ENCODE measurements at places on chromosomes 7 and 10.

DNA sequence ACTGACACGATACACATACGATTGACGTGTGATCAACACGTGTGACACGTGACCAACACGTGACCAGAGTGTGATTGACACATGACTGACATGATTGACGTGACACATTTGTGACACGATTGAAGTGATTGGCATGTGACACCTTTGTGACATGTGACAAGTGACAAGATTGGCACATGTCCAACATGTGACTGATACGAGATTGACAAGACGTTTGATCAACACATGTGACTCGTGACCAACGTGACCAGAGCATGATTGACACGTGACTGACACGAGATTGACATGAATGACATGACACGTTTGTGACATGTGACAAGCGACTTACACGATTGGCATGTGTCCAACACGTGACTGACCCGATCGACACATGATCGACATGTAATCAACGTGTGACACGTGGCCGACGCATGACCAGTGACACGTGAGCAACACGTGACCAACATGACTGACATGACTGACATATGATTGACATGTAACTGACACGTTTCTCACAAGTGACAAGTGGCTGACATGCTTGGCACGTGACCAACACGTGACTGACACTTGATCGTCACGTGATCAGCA, 22.0 kb downstream of the CRPPA start:
- DNase-seq: no peak

GRCh38 chr10:22280078-22280477, 36.1 kb upstream of the COMMD3 start:
- DNase-seq: no peak

- DNase-seq: no peak
Measured at GRCh38 chr10:48254750-48255512, 19.6 kb downstream of the FRMPD2 start.

DNA sequence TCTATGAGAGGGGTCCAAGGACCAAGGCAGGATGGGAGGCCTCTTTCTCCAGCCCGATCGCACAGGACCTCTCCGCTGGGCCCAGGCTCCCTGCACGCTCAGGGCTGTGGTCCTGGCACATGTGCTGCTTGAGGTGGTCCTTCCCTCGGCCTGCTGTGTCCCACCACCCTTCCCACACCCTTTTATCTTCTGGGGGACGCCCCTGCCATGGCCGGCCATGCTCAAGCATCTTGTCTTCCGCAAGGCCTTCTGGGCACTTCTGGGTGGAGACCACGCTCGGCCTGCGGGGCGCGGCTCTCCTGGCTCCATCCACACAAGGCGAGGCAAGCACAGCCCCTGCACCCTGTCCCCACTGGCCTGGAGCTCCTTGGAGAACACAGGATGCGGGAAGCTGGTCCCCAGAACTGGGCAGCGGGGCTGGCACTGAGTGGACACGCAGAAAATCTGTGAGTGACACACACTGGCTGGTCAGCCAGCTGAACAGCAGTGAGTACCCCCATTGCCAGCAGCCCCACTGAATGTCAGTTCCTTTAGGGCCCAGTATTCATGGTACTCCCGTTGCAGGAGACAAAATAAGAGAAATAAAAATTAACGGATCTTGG, 115.9 kb downstream of the TCERG1L start:
- DNase-seq: no peak

Data from activated T-cell treated with anti-CD3 and anti-CD28 coated beads for 24 hours (primary cell).